NCI-H82 (cell line): ENCODE measurements at places on chromosomes 2 and 18.

GRCh38 chr2:42519624-42520023, 25.8 kb upstream of the KCNG3 start:
- DNase-seq = no peak

GRCh38 chr2:179224361-179224760, 40.3 kb downstream of the SESTD1 start:
- DNase-seq = no peak

GRCh38 chr2:225274751-225275150, 124.8 kb upstream of the NYAP2 start:
- peak; percentile 88 for DNase-seq

DNA sequence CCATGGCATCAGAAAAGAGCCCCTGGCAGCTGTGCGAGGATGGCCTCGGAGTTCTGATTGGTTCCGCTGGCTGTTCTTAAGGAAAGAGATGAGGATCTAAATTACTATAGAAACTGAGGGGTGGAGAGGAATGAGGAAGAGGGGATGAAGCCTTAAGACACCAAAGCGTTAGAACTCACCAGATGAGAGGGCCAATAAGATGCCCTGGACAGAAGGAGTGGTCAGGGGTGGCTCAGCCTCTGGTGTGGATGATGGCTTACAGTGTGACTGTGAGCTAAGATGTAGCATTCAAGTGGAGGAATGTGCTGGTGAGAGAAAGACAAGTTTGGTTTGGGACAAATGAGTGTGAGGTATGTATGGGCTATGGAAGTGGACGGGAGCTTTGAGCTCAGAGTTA, 97.8 kb downstream of the ZFP36L2 start:
- no peak for DNase-seq
